HEK293T (cell line): ENCODE measurements at places on chromosomes 1 and 21.

- DNase-seq, result peak; percentile 46
Measured at GRCh38 chr1:17485281-17485680, 45.8 kb upstream of the RCC2 start.

DNA sequence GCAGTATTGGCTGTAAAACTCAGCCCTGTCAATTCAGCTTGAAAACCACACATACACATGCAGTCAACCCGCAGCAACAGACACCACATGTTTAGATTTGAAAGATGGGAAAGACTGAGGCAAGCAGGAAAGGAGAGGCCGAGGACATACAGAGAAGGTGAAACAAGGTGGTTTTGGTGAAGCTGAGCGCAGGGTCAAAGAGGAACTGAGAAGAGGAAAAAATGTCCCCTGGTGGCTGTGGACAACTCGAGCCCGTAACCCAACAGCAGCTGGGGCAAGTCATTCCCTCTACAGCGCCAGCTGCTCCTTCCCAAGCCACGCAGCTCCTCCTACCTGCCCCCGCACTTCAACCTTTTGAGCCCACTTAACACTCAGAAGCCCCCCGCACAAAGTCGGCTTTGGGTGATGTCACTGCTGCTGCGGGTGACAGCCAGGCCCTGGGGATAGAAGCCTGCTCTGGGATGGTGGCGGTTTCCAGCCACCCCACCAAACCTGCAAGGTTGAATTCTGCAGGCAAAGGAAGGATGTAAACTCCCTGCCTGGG is 63.0 kb downstream of the KCNN3 start:
- DNase-seq, result no peak

GRCh38 chr1:210655511-210655910 is 326.8 kb downstream of the HHAT start:
- no peak for DNase-seq

GRCh38 chr21:41684381-41685245 is 82.2 kb downstream of the RIPK4 start:
- no peak for DNase-seq

- no peak for DNase-seq
Measured at GRCh38 chr1:228405200-228405978, 1.2 kb downstream of the TRIM11 start.
